ENCODE measurements at places on chromosomes 6 and 20.

- DNase-seq = no peak
These were observed 255.4 kb downstream of the TBX18 start for GRCh38 chr6:84508981-84509380.

- DNase-seq = no peak
These were observed 18.1 kb downstream of the KCNK5 start for GRCh38 chr6:39211183-39211582.

GRCh38 chr6:100462706-100463629 lies 1.8 kb downstream of the SIM1 start:
- no peak for DNase-seq

DNA sequence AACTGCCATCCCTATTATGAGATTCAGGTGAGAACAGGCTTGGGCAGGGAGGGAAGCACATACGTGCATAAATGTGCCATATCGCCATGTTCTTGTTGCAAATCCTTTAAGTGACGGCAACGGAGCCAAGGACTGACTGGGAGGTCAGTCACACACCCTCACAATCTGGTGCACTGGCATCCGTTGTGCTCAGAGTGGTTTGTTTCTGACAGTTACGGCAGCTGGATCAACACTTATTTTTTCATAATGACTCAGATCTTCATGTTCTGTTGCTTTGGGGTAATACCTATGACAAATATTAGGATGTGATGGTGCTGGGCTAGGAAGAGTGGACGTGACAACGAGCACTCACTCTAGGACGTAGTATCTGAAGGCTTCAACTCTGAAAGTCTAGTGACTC lies 56.2 kb upstream of the PREP start:
- DNase-seq = no peak

DNA sequence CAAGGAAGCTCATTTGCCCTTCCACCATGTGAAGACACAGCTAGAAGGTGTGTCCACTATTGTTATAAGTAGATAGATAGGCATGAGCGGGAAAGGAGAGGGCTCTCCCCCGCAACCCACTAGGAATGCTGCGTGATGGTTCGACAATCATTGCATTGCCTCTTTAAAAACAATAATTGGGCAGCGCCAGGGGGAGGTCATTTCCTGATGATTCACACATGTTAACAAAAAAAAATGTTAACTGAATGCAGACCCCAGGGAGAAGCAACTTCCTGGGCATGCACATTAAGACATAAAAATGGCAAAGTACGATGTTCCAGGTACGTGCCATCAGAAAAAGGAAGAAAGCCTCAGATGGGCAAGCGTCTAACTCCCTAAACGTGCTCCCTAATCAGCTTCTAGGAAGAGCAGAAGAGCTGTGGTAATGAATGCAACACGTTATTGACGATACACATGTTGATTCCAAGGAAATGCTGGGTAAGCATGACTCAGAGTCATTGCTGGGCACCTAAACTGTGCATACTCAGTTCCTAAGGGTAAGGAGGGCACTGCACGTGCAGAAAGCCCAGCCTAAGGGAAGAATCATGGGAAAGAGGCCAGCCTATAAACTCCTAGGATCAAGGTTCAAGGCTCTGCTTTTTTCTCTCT lies 113.7 kb downstream of the FAM217A start:
- no peak for DNase-seq

DNA sequence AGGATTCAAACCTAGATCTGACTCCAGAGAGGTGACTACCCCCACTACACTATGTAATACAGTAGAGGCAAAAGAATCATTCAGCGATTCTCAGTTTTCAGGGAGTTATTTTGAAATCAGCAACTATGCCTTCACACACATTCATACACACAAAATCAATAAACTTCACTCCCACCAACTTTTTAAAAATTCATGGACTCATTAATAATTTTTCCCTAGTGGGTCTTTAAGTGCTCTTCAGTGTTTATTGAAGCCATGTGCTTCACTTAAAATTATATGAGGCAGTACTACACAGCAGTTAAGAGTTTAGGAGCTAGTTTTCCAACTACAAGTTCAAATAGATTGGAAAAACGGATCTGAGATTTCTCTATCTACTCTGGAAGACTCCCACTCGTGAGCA lies 452.7 kb upstream of the ADGRB3 start:
- no peak for DNase-seq

DNA sequence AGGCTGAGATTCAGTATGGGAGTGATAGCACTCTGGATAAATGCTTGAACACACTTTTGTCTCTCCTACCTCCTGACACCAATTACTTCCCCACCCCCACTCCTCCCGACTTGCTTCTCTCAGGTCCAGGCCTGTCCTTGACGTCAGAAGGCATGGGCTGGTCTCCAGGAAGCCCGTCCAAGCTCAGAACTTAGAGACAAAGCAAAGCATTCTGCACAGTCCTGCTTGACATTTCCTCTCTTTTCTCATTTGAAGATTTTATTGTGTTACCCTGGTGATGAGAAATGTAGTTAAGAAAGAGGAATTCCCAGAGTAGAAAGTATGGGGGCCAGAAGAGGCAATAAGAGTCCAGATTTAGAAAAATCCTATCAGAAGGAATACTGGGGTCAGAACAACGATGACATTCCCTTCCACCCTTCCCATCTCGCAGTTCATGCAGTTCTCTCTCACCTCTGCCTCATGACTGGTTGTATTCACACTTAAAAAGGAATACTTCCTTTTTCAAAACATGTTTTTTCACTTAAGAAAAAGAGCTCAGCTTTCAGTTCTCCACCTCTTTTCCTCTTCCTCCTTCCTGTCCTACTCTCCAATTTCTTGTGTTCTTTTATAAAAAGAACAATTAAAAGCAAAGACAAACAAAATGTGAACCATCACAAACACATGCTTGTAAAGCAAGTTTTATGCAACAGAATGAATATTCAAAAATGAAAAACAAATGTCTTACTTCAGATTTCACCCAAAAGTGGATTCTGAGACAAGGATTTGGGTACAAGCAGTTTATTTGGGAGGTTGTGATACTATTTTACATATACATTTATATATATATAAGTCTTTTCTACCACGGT lies 18.5 kb upstream of the FAM184A start:
- DNase-seq = no peak

DNA sequence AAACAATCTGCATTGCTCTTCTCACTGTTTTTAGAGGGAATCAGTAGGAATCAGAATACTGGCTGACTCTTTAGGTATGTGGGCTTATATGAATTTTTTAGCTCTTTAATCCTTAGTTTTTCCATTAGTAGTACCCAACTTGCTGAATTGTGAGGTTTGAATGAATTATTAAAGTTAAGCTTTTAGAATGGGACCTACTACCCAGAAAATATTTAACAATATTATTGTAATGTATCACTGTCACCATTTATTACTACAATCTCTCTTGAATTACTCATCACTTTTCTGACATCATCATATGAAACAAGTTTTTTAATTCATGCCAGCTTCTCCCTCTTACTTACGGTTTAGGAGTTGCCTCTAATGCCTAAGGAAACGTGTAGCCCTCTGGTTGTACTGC lies 212.7 kb downstream of the BCKDHB start:
- DNase-seq = no peak

GRCh38 chr20:31740208-31740607 lies 1.1 kb downstream of the TPX2 start:
- DNase-seq = no peak

GRCh38 chr6:165119231-165120020 lies 190.0 kb downstream of the C6orf118 start:
- DNase-seq = no peak

- no peak for DNase-seq
These were observed 14.5 kb upstream of the TRAF3IP2 start for GRCh38 chr6:111620169-111620568.

DNA sequence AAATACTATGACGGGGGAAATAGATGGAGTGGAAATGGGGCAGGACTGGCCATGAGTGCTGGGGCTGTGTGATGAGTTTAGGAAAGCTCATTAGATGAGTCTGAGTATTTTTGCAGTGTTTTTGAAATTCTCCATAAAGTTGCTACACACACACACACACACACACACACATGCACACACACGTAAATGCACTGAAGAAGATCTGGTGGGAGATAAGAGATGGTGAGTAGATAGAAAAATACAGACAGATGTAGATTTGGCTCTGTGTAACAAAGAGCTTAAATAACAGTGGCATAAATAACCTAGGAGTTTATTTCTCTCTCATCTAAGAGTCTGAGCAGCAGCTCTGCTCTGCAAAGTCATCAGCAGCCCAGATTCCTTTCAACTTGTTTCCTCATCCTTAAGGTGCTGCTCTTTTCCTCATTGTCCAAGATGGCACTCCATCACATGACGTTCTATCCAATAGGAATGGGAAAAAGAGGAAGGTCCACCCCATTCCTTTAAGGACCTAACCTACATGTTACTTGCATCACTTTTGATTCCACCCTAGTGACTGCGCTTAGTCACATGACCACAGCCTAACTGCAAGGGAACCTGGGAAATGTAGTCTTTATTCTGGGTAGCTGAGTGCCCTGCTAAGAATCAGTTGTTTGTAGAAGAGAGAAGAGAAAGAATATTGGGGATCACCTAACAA lies 76.4 kb downstream of the EYA2 start:
- no peak for DNase-seq

DNA sequence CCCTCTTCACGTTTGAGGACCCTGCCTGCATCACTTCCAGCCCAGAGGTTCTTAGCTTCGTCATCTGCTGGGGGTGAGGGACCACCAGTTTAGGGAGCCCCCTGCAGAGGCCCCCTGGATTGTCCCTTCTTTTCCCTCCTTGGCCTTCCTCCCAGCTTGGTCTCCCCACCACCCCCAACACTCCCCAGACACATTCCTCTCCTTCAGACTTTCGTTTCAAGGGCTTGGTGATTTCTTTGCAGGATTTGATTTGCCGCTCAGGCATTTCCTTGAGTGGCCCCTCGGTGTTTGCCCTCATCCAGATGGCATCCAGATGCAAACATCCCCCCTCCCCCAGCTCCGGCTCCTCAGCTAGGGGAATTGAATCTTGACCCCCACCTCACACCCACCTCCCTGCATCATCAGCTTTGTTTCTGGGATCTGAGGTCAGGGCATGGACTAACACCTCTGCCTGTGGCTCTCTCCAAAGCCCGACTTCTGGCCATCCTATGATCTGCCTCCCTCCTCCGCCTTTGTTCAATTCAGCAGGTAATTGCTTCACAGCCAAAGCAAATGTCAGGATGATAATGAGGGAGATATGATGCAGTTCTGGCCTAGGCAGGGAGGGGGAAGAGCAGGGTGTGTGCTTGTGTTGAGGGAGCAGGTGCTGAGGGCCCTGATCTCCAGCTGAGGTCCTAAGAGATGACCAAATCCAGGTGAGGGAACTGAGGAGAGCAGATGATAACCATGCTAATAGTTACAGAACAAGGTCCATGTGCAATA lies 141.5 kb downstream of the VEGFA start:
- DNase-seq = no peak

GRCh38 chr6:28349892-28350737 lies at the start of gene ZKSCAN3:
ZKSCAN3 (plus strand) TSS chr6:28349947; CDS start chr6:28359587, 9,640 bp downstream.
- peak; percentile 78 for DNase-seq

DNA sequence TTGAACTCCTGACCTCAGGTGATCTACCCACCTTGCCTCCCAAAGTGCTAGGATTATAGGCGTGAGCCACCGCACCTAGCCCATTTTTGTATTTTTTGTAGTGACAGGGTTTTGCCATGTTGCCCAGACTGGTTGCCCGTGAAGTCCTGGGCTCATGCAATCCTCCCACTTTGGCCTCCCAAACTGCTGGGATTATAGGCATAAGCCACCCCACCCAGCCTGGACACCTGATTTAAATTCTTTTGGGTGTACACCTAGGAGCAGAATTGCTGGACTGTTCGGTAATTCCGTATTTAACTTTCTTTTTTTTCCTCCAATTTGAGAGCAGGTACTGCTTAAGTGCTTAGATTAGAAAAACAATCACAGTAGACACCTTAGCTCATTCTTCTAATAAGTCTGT lies 5.6 kb upstream of the NRM start:
- DNase-seq = no peak

DNA sequence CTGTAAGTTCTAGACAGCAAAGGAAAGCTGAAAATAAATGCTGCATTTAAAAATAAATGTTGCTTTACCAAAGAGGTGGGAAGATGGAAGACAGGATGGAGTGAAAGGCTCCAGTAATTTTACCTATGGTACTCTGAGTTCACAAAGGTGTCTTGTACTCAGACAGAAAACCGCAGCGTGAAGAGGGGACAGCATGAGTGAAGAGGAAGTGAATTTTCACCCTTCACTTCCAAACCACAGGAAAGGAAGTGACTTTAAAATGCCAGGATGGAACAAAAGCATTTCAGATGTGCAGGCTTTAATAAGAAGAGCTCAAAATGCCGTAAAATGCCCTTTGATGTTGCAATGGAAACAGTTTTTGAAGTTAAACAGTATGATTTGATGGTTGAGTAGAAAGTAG lies 91.2 kb upstream of the TINAG start:
- DNase-seq = no peak

GRCh38 chr20:43900496-43900895 lies 14.2 kb upstream of the TOX2 start:
- DNase-seq = no peak

- DNase-seq = no peak
These were observed 501.8 kb upstream of the SULF2 start for GRCh38 chr20:48287021-48287494.

- no peak for DNase-seq
These were observed 74.4 kb downstream of the ELOVL4 start for GRCh38 chr6:79872986-79873385.

- DNase-seq = no peak
These were observed 400.2 kb downstream of the QKI start for GRCh38 chr6:163814494-163815364.

GRCh38 chr20:51535075-51535386 lies 7.5 kb downstream of the NFATC2 start:
- peak; percentile 23 for DNase-seq

- DNase-seq = no peak
These were observed 97.9 kb downstream of the ARID1B start for GRCh38 chr6:156875062-156875461.

GRCh38 chr20:48154040-48154765 lies 368.9 kb upstream of the SULF2 start:
- DNase-seq = no peak

DNA sequence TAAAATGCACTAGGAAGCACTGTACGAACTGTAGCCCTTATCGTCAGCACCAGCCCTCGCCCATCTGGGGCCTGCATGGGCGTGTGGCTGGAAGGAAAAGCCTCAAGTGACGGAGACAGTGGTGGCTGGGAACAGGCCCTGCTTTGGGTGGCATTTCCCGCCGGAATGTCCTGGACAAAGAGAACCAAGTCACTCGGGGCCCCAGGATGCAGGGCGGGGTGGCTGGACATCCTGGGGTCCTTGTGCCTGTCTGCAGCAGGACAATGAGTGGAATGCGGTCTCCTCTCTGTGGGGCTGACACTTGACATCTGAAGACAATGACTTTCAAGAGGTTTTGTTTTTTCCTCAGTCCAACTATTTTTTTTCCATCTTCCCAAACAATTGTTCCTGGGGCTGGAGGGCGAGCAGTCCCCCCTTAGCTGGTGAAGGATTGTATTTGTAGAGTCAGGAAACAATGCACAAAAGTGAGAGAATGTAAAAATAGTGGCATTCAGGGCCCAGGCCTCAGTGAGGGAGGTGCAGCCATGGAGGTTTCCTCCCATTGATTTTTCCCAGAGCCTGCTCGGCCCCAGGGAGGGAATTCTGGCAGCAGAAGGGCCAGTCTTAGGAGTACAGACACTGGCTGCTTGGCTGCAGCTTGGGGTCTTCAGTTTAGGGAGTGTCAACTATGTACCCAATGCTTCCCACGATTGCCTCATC lies 64.4 kb downstream of the PREX1 start:
- DNase-seq = no peak

GRCh38 chr6:17813542-17813941 lies 106.8 kb upstream of the NUP153 start:
- DNase-seq = no peak

GRCh38 chr6:28589234-28589956 lies 63.7 kb downstream of the GPX5 start:
- DNase-seq = peak; percentile 24

GRCh38 chr6:111667931-111668330 lies 62.3 kb upstream of the TRAF3IP2 start:
- DNase-seq = no peak
